ENCODE measurements at places on chromosomes 5 and 9.

- no peak for DNase-seq
These were observed 429.7 kb upstream of the KLF4 start for GRCh38 chr9:107919263-107919662.

GRCh38 chr5:159199780-159200179 is 9.6 kb downstream of the RNF145 start:
- no peak for DNase-seq

DNA sequence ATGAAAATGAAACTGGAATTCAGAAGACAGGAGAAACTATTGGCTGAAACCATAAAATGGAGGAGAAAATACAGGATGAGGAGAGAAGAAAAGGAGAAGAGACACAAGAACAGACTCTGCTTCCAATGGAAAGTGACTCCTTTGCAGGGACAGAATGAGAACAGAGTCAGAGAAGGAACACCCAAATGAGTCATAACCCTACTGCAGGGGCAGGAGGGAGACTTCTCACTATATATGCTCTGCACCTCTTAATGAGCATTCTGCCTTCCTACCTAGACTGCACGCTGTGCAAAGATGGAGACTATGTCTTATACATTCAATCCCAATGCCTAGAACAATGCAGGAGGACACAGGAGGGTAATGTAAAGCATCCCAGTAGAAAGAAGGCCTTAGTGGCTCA is 2.1 kb downstream of the SAXO1 start:
- no peak for DNase-seq

DNA sequence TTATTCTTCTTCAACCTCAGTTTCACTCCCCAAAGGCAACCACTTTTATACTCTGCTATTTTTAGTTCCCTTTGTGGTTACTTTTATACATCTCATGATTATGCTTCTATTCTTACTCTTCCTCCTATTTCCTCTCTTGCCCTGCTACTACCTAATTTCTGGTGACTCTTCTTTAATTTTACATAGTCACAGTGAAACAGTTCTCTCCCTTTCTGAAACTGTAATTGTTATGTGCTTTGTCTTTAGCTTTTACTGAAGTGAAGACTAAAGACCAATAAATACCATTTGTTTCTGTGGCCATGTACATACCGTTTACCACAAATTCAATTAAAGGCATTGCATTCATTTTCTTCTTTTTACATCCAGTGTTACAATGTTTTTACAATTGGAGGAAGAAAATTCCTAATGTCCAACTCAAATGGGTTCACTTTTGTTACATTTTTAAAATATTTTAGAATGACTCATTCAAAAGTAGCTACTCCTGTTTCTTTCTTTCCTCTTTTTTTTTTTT is 410.6 kb downstream of the PSAT1 start:
- peak; percentile 97 for DNase-seq

GRCh38 chr5:62780888-62781287 is 202.3 kb downstream of the LRRC70 start:
- DNase-seq: no peak

- DNase-seq: no peak
These were observed 8.2 kb upstream of the EPB41L4B start for GRCh38 chr9:109328978-109329637.

DNA sequence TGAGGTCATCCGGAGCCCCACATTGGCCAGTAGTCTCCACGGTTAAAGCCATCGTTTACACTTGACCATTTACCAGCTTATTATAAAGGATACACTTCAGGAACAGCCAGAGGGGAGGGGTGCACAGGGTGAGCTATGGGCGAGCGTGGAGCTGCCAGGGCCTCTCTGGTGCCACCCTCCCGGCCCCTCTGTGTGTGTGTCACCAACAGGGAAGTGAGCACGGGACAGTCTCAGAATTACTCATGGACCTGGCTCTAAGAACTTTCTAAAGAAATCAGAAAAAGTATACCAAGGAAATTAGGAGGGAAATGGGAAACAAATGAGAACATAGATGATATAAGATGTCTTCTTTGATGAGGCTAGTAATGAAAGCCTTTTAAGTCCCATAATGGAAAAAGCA is 13.5 kb downstream of the WDR5 start:
- no peak for DNase-seq

DNA sequence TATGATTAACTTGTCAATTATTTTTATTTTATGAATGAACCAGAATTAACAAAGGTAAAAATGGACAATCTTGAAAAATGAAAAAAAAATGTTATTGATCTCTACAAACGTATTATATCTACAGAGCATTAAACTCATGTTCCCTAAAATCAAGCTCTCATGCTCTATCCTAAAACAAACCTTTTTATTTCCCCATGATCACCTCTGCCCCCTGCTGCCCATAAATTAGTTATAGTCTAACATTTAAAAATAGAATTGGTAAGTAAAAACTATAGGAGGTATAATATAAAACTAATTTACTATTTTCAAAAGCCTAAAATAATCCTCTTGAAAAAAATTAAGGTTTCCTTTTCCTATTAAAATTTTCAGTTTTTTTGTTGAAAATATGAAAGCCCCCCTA is 168.0 kb upstream of the POU5F2 start:
- DNase-seq: no peak

- DNase-seq: no peak
These were observed 327.2 kb upstream of the MSX2 start for GRCh38 chr5:174397206-174397605.

DNA sequence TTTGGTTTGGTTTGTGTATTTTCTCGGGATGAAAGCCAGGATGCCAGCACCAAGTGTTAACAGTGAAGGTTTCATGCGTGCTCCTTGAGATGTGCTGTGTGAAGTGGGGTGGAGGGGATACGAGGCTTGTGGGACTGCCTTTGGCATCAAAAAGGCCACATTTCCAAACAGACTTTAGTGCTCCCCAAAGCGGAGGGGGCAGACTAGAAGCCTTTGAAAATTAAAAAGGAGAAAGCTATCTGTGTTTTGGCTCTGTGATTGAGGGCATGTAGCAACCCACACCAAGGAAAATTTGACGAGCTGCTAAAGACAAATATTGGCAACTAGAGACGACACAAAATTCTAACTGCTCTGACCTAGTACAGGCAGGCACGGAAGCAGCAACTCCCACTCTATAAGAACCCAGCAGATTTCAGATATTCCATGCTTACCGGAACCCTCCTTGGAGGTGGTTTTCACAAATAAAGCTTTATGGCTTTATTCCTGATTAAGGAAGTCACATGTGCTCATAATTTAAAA is 154.5 kb downstream of the ARSB start:
- DNase-seq: no peak

GRCh38 chr5:122390154-122390553 is 78.1 kb downstream of the SNCAIP start:
- DNase-seq: no peak

DNA sequence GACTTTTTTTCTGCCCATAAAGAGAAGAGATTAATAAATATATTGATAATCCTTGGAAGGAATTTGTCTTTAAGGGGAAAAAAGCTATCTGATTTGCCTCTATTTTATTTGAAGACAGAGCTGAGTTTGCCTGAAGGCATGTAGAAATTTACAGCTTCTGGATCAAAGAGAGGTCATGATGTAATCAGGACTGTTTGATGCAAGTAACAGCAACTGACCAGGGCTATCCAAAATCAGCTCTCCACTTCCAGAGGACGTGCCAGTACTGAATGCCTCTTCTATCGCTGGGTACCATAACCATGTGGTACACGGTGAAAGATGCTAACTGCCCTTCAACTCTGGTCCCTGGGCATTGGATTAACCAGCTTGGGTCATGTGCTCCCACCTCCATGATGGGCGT is 90.6 kb downstream of the ZFAND5 start:
- DNase-seq: no peak

GRCh38 chr5:100130307-100130706 is 404.9 kb upstream of the FAM174A start:
- no peak for DNase-seq

- no peak for DNase-seq
These were observed 174.9 kb upstream of the HMHB1 start for GRCh38 chr5:143636931-143637528.

DNA sequence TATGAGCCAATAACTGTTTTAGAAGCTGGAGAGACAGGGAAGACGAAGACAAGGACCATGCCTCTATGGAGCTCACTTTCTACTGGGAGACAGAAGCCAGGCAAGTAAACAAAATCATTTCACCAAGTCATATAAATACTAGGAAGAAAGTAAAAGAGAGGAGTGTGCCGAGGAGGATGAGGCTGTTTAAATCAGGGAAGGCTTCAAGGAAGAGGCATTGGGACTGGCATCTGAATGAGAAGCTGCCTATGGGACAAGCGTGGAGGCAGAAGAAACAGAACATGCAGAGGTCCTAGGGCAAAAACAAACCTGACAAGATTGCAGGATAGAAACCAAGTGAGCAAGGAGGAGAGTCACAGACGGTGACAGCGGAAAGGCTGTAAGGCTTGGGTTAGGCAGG is 68.1 kb upstream of the CPLX2 start:
- no peak for DNase-seq

DNA sequence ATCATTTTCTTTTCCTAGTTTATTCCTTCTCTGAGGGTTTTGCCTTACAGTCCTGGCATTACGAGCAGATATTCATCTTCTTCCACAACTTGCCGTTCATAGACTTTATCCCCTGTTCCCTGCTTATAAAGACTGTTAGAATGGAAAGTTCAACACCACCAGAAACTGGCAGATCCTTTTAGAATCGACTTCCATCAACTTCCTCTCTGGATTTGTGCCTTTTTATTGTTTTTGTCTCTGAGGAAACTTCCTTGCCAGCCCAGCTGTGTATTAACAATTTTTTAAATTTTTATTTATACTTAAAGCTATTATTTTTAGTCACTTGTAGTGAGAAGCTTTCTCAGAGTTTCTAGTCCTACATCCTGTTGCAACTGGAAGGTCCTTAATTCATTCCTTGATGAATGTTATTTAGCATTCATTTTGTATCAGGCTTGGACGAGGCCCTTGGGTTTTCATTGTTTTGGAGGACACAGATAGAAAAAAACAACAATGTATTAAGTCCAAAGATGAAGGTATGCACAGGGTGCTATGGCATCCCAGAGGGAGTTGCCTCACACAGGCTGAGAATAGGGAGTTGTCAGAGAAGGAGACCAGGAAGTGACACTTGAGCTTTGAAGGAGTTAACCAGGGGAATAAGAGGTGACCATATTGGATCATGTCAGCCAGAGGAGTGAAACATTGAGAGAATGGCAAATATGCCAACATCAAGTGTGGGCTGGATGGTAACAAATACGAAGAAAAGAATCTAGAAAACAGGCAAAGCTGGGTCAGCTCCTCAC is 81.3 kb downstream of the ADAMTSL1 start:
- no peak for DNase-seq

DNA sequence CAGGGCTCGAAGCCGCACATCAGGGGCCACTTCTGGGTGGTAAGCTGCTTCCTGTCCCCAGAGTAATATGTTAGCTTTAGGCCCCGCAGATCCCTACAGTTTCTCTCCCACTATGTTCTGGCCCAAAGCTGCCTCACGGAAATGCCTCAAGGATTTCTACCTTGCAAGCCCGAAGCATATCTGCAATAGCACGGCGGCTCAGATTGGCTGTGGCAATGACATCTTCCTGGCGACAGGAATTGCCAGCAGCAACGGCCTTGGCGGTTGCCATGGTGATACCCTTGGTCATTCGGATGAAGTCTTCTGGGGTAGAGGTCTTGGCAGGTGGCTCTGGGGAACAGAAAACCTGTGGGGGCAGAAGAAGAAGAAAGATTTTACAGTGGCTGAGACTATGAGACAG is 10.3 kb upstream of the TPM2 start:
- DNase-seq: no peak

DNA sequence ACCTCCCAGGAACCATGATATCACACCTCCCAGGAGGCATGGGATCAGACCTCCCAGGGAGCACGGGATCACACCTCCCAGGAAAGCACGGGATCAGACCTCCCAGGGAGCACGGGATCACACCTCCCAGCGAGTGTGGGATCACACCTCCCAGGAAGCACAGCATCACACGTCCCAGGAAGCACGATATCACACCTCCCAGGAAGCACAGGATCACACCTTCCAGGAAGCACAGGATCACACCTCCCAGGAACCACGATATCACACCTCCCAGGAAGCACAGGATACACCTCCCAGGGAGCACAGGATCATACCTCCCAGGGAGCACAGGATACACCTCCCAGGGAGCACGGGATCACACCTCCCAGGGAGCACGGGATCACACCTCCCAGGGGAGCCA is 30.0 kb upstream of the FCN2 start:
- no peak for DNase-seq

- no peak for DNase-seq
These were observed 208.7 kb upstream of the IER5L start for GRCh38 chr9:129386812-129387177.

DNA sequence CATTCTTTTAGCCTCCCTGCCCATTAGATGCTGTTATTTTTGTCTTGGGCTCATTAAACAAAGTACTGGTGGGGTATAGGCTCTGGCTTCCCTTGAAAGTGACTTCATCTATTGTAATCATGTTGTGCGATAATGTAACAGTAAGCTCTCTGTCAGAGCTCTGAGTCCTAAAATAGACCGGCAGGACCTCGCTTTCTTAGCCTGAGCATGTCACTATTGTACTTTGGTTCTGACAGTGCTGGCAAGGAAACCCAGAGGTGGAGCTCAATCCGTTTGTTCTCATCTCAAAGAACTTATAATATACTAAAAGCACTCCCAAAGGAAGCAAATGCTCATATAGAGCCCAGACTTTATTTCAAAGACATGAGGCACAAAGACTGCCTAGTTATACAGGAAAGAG is 339.1 kb upstream of the CCNH start:
- no peak for DNase-seq

DNA sequence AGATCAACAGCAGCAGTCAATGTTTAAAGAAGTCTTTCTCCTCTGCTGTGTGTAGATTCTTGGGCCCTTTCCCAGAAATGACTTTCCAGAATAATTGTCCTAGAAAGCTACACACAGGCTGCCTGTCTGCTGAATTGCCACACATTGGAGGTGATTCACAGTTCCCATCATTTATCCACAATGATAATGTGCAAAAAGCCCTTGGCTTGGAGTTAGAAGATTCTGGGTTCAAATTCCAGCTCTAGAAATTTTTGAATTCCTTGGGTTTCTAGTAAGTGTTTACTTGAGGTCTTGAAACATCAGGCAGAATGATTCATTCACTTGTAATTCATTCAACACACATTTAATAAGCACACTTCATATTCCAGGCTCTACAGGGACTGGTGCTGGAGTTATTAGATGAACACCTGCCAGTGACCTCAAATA is 28.6 kb upstream of the EPB41L4B start:
- peak; percentile 84 for DNase-seq

GRCh38 chr9:95175523-95175922 is 142.0 kb downstream of the FANCC start:
- DNase-seq: no peak

DNA sequence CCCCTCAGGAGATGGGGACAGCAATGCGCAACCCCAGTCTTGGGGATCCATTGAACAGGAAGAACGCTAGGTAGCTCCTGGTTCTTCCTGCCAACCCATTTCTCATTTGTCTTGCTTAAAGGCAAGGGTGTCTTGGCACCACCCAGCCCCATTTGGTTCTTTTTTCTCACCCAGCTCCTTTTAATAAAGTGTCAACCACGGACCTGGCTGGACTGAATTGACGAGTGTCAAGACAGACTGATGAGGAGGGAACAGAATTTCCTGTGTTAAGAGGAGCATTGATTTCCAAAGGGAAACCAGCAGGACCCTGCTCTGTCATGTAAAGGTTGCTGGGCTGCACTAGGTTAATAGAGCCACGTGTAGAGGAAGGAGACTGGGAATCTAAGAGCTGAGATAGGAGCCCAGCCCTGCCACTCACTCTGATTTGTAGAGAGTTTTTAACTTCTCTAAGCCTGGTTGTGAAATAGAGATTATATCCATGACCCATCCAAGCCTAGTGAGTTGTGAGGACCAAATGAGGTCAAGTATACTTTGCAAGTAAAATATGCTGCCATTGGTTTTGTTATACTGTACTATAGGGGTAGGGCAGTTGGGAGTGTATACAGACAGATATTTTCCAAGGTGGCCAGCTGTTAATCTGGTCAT is 33.7 kb downstream of the OSTF1 start:
- no peak for DNase-seq

Data from BJ (cell line).